ENCODE measurements at places on chromosomes 6 and 20.

DNA sequence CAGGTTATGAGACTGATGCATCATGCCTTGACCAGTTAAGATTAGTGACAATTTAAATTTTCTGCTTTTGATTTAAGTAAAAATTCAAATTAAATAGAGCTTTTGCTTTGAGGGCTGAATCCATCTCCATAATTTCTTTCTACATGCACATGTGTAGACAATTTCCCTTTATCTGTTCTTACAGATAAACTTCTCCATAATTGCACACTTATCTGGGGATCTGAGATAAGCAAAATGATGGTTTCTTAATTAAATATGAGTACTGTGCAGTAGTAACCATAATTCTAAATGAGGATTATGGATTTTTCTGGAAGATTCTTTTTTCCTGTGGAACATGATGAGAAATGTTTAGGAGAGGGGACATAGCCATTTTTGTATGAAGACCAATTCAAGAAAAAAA is 44.7 kb downstream of the ZFAND3 start:
- DNase-seq: no peak

DNA sequence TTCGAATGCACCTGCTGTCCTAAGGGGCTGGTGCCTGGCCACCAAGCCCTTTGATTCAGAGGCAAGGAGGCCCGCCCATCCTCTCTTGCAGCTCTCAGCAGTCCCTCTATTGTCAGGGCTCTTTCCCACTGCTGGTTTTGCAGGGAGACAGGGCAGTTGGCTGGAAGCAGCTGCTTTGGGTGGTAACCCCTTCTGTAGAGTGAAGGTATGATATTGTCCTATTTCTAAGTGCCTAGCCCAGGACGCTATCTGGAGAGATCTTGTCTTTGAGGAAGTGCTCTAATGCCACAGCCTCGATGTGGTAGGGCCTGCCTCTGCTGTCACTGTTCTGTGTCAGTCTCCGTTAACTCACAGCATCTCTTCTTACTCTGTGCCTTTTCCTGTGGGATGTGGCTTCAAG is 5.6 kb downstream of the PLCG1 start:
- no peak for DNase-seq

DNA sequence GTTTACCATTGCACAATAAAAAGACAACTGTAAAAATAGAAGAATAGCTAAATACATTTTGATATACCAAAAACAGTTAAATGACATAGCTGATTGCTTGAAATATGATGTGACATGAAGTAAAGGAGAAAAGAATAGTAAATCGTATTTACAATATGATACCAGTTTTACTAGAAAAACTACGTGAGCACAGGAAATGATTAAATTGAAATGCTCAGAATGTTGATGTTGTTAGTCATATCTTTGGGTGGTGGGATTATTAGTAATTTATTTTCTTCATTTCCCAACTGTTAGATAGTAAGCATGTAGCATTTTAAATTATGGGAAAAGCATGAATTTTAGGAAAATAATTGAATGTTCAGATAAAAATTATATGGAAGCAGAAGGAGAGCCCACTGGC is 268.3 kb upstream of the TAB2 start:
- no peak for DNase-seq

DNA sequence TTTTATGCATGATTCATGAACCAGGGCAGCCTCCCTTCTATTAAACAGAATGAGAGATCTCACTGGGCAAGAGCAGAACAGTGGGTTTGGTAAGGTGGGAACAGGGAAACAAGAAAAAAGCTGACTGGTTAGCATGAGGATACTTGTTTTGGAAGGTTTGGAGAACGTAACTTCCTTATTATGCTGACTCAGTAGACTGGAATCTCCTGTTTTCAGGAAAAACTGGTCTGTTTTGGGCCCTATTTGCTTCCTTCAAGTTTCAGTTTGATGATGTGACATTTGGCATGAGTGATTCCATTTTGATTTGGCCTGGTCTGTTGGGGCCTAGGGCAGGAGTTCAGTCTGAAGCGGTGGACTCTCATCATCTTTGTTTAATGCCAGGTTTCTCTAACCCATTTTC is 172.0 kb downstream of the MYLK4 start:
- no peak for DNase-seq

- DNase-seq: no peak
Measured at GRCh38 chr20:58886546-58886945, 34.0 kb downstream of the GNAS start.

DNA sequence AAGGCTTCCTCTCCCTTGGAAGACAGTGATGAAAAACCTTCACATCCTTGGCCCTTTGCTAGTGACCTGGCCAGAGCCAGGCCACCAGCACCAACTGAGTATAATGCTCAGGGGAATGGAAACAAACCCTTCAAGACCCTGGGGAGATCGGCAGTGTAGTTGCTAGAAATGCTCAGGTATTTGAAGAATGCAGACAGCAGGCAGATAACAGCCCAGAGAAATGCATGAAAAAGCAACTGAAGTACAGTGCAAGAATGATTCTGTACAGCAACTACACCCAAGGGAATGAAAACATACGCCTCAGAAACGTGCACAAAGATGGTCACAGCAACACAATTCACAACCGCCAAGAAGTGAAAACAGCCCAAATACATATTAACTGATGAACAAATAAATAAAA is 41.1 kb downstream of the PPP1R3G start:
- no peak for DNase-seq

- DNase-seq: no peak
Measured at GRCh38 chr6:131400054-131400778, 172.8 kb upstream of the ARG1 start.

DNA sequence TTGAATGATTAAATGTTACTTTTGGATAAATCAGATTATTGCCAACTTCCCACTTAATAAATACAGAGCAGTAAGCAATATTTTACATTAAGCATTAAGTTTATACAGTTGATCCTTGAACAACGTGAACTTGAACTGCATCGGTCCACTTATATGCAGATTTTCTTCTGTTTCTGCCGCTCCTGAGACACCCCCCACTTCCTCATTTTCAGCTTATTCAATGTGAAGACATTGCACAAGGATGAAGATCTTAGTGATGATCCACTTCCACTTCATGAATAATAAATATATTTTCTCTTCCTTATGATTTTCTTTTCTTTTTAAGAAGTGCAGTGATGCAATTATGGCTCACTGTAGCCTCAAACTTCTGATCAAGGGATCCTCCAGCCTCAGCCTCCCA is 167.2 kb downstream of the LINC00237 start:
- DNase-seq: no peak

GRCh38 chr6:33694977-33695376 is 16.5 kb downstream of the UQCC2 start:
- DNase-seq: no peak

GRCh38 chr20:1033751-1034414 is 31.8 kb upstream of the RSPO4 start:
- no peak for DNase-seq

GRCh38 chr6:170186006-170186935 is 104.6 kb downstream of the DLL1 start:
- DNase-seq: no peak

GRCh38 chr6:36556281-36556680 is 9.0 kb upstream of the STK38 start:
- DNase-seq: no peak

DNA sequence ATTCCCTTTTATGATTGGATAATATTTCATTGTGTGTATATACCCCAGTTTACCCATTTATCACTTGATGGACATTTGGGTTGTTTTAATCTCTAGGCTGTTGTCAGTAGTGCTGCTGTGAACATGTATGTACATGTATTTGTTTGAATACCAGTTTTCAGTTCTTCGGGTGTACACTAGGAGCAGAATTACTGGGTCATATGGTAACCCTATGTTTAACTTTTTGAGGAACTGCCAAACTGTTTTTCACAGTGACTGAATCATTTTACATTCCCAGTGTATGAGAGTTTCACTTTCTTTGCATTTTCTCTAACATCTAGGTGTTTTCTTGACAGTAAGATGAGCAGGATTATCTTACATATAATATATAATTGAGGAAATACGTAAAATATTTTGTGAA is 44.7 kb upstream of the ADIG start:
- DNase-seq: no peak

GRCh38 chr6:105791583-105792318 is 294.4 kb upstream of the PRDM1 start:
- DNase-seq: no peak

DNA sequence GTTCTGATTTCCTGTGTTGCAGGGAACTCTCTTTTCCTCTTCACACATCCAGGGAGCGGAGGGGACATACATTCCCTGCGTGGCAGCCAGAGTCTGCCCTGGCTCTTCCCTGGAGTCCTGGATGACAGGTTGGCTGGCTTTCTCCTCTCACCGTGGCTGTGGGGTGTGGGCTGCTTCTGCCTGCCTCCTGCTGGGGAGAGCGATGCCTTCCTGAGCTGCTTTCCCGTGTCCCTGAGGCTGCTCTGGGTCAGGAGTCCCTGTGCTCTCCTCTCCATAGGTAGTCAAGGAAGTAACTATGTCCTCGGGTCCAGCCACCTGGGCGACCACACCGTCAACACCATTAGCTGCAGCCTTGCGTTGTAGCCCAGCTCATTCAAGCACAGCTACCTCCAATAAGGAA is 451.7 kb downstream of the QKI start:
- no peak for DNase-seq

GRCh38 chr6:134623401-134623800 is 305.5 kb upstream of the SGK1 start:
- no peak for DNase-seq

- DNase-seq: no peak
Measured at GRCh38 chr20:19115581-19115980, 96.9 kb upstream of the SLC24A3 start.

- DNase-seq: no peak
Measured at GRCh38 chr6:63963769-63964315, 328.2 kb downstream of the PHF3 start.

DNA sequence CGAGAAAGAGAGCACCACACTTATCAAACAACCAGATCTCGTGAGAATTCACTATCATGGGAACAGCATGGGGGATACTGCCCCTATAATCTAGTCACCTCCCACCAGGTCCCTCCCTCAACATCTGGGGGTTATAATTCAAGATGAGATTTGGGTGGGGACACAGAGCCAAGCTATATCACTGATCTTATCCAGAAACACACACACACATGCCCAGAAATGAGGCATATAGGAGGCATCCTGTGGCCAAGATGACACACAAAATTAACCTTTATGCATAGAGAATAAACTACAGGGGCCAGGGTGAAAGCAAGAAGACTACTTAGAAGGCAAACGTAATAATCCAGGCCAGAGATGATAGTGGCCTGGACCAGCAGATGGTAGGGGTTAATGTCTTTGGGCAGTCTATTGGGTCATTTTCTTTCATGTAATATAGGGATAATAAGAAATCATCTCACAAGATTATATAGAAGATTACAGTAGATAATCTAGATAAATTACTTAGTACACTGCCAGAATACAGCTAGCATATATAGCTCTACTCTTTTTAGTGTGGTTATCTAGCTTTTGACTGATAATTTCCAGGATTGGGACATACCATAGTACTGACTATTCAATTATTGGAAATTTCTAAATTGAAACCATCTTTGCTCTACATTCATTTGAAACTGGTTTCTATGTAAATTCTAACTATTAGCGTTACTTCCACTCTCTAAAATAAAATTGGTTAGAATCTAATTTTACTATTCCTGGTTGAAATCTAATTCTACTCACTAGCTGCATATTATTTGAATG is 20.0 kb downstream of the RNF144B start:
- no peak for DNase-seq

- DNase-seq: no peak
Measured at GRCh38 chr6:156880913-156881312, 103.7 kb downstream of the ARID1B start.

DNA sequence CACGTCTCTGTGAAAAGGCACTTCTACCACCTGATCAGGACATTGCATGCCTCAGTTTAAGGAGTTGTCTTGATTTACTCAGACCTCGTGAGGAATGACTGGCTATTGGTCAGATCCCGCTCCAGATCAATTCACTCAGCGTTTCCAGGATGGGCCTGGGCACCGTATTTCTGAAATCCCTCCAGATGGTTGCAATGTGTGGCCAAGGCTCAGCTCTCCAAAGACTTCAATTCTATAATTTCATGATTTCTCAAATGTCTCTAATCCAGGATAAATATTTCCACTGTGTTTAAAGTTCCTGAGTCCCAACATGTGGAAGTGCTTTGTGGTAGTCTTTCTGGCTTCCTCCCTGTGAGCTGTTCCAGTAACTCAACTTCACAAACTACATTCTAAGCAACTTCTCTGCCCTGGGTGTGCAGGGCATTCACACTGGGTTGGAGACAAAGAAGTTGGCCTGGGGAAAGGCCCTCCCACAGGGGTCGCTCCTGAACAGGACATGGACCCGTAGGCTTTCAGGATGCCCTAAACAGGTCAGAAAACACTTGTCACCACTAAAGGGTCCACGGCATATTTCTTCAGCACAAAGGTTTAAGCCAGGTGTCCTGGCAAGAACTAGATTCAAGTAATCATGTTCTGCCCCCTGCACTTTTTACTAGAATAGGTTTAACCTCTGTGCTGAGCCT is 212.1 kb downstream of the WDR27 start:
- DNase-seq: no peak

DNA sequence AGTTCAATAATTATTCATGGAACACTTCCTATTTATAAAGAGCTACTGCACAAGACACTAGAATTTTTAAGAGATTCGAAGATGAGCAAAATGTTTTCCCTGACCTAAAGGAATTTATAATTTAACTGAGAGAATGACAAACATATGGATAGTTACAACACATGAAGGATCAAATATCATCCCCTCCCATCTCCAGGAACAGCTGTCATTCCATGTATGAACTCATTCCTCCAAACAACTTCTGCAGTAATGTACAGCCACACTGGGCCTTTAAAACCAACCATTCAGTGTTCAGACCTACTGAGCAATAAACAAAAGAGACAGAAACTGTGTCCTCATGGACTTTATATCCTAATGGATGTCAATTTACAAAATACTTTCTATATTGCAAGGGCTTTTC is 87.8 kb downstream of the KIF16B start:
- DNase-seq: no peak

GRCh38 chr6:143090314-143091044 is 29.8 kb downstream of the AIG1 start:
- DNase-seq: no peak

GRCh38 chr6:31128093-31128676 is 7.9 kb upstream of the CDSN start:
- no peak for DNase-seq

DNA sequence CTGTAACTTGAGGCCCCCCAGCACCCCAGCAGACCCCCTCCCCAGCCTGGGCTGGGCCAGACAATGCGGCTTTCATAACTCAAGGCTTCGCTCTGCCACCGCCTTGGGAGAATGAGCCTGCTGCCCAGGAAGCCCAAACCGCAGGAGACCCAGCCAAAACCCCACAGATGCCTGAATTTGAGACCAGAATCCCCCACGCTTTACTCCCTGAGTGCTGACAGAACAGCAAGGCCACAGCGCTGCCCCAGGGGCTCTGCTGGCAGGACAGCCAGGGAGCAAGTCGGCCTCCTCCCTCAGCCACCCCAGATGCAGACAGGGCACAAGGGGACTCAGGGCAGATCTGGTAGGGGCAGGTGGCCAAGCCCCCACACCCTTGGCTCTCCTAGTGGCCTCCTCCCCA is 2.2 kb downstream of the MDFI start:
- DNase-seq: no peak

- no peak for DNase-seq
Measured at GRCh38 chr6:20211037-20211940, 980 bp downstream of the MBOAT1 start.
